GM23248 (cell line): ENCODE measurements at places on chromosomes 1 and 21.

DNA sequence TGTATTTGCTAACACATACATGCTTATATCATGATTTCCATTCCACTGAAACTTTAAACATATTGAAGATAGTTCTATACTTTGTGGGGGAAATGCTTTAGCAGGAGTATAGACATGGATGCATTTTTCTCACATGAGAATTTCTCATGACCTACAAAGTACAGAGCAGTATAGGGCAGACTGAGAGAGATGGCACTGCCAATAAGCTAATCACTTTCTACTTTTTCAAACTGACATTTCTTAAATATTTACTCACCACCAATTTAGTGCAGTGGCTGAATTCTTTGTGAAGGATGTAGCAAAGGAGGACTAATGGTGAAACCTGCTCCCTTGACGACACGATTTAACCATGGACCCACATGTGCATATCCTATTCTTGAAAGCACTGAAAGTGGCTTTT, 923.5 kb downstream of the ADGRL2 start:
- DNase-seq = no peak

GRCh38 chr1:53190210-53190611, 6.4 kb upstream of the CPT2 start:
- no peak for DNase-seq

GRCh38 chr21:31997191-31997590, 124.4 kb downstream of the HUNK start:
- no peak for DNase-seq

- no peak for DNase-seq
Observed at GRCh38 chr1:147215540-147215916, 9.6 kb downstream of the FMO5 start.

- DNase-seq = no peak
Observed at GRCh38 chr1:98054786-98055185, 134.0 kb upstream of the DPYD start.

GRCh38 chr1:247966532-247967204, 1.6 kb downstream of the OR2AK2 start:
- no peak for DNase-seq

DNA sequence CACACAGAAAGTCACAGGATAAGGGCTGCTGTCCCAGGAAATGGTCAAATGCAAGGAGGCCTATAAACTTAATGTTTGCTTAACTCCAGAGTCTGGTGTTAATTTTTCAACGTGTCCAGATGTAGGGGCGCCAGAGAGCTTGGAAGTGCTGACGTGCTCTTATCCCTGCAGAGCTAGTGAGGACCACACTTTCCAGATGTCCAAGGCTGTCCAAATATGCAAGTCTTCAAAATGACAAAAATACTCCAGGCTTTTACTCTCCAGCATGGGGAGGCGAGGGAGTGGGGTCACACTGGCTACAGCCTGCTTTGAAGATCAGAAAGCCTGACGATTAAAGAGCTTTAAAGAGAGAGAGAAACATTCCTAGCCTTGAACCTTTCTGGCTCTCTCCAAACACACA, 57.6 kb downstream of the ABCA4 start:
- DNase-seq = peak; percentile 74

DNA sequence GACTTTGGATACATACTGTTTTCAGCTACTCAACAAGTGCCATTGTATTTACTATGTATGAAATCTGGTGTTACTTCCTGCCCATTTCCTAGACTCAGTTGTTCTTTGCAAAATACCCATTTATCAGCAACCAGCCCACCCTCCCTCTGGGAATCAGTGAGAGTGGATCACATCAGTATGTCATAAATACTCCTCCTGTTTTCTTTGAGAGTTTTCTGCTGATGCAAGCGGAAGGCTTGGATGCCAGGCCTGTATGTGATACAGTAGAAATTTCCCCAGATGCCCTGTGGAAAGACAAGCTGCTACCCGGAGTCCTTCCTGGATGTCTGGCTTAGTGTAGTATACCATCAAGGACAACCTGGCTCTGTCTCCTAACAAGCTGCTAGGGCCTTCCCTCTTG, 2.4 kb upstream of the PTPRC start:
- no peak for DNase-seq
